ENCODE measurements at places on chromosomes 13 and 19.

DNA sequence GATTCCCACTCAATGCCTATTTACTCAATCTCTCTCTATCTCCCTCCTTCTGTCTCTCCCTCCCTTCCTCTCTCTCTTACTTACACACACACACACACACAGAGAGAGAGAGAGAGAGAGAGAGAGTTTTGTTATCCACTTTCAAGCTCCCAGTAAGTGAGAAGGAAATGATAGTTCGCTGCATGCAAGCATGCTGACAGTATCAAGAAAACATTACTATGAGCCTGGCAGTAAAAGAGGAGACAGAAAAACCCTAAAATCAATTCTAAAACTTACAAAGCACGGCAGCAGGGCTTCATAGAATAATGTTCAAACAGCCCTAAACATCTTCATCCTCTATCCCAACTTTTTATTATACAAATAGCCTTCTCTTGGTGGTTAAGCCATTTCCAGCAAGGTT is 171.9 kb downstream of the FOXO1 start:
- no peak for DNase-seq

DNA sequence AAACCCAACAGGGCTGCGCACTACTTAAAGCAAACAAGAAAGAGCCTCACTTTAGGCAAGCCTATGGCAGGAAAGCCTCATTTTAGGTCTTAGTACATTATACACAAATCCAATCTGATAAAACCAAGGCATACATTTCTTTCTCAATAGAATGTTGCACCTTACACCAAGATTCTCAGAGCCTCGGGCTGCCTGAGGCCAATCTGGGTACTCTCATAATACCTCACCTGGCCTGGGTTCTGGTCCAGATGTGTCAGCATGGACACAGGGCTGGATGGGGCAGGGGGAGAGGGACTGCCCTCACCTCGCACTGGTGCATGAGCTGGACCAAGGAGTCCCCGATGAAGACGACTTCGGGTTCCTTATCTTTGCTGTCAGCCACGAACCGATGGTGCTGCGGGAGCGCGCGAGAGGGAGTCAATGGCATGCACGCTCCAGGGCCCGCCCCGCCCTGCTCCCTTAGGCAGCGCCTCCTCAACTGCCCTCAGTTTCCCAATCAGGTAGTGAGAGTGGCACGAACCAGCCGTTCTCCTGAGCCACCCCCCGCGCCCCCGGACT is at the start of gene PRR19:
PRR19 (plus strand) TSS at position 487 of the 558 bp plus-strand sequence. CDS start 7,453 bp downstream, outside the sequence.
- DNase-seq = no peak

DNA sequence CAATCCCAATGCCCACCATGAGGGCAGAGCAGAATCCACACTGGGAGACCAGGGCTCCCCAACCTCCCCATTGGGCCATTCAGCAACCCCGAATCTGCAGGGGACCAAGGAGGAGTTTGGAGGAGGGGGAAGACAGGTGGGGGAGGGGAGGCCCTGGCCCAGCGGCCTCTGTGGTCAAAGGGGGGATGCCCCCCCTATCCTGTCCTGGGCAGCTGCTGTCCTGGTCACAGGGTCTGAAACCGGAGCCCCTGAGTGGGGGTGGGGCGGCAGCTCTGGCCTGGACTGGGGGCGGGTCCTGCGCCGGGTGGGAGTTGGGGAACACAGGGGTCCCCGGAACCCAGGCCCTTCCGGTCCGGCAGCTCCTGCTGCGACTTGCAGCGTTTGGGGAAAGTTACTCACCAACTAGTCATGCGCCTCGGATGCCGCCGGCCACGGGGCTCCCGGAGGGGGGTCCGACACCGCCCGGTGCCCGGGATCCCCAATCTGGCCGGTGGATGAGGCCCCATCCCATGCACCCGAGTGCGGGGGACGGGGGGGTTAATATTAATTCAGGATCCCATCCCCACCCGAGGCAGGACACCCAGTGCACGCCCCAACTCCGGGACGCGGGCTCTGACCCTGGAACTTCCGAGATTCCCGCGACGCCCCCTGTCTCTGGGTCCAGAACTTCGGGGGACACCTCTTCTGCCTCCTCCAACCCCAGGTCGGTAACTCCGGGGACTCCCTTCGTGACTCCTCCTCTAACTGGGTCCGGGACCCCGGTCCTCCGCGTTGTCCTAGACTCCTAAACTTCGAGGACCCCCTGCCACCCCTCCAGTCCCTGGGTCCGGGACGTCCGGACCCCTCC is 872 bp downstream of the HOMER3 start:
- DNase-seq = no peak

DNA sequence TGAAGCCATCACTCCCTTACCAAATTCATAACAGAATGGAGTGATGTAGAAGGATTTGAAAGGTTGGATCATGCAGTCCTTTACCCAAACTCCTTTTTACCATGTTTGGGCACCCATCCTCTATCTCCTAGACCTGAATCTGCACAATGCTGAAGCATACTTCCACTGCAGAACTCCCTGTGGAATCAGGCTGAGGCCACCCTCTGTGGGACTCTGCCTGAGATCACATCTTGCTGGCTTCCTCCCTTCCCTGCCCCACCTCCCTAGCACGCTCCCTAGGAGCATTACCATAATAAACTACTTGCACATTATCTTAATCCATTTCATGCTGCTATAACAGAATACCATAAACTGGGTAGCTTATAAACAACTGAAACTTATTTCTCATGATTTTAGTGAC is 68.4 kb upstream of the VSTM2B start:
- DNase-seq = no peak

DNA sequence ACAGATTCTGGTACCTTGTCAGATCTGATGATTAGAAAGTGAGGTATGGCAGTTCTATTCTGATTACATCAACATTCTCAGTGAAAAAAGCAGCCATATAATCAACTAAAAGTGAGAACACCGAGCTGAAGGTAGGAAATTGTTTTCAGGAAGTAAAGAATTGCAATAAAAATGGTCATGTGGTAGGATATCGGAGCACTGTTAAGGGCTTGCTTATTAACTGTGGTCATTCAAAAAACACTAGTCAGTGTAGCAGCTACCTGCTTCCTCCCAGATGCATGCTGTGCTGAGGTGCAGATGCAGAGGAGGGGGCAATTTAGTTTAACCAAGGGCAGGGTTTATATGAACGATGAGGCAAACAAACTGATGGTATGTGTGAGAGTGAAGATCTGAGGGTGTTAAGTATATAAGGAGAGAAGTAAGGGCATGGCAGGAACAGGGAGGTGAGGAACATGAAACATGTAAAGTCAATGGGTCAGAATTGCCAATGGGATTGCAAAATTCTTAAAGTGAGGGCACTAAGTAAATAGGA is 111.9 kb downstream of the DIAPH3 start:
- no peak for DNase-seq

DNA sequence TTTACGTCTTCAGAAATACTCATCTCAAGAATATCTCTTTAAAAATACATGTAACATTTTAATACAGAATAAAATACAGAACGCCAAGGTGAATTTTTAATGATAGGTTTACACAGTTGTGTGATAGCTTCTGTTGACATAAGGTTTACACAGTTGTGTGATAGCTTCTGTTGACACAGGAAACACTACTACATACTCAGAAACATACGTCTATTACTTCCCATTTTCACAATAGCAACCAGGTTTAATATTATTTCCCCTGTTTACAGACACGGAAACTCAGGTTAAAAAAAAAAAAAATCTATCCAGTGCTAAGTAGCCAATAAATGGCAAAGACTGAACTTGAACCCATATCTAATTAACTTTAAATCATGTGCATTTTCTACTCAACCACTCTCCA is 571.2 kb downstream of the LIG4 start:
- DNase-seq = no peak

DNA sequence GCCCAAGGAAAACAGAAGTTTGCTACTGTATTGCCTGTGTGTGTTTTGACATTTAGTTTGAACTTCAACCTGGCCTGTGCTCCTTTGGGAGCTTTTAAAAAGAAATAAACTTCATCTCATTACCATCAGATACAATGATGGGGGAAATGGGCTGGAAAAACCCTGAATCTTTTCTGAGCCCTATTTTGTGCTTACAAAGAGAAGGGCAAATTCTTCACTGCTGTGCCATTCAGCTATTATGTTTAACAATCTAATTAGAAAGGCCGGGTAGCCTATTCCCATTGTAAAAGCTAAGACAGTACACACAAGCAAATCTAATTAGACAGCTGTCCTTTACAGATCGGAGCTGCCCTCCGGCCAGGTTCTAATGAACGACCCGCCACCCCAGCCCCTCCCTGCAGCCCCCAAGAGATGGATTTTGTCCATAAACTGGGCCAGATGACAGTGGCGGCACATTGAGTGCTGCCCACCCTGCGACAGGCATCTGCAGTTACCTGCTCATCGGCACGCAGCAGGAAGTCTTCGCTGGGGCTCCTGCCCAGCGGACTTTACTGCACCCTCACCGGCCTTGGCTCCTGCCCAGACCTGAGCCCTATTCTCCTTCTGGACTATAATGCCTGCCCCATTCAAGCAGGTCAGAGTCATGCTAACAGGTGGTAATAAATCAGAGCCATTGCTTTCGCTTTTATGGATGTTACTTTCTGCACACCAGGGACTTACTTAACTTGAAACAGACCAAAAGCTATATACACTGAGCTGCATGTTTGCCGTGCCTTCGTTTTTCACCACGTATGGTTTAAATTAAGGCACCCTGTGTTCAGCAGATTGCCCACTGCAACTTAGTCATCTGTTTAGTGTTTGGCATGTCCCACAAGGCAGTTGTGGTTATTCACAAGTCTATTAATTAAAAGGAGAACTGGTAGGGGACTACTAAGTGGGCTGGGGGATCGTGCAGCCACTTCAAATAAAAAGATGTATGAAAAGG is 549.6 kb downstream of the FGF9 start:
- no peak for DNase-seq

DNA sequence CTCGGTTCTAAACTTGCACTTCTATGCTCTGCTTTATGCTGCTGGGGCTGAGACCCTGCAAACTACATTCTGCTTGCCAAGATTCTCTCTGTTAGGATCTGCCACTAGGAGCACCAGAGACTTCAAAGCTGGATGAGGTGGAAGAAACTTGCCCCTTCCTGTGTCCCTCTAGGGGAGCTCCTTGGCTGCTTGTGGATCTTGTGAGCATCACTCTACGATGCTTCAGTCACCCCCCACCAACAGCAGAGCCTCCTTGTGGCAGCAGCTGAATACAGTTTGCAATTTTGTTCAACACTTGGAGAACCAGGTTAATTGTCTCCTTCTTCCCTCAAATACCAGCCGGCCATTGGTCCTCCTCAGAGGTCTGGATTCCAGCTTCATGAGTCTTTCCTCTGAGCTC is 310.6 kb downstream of the FGF14 start:
- no peak for DNase-seq

- no peak for DNase-seq
These were observed 169.5 kb downstream of the NUFIP1 start for GRCh38 chr13:44819772-44820171.

DNA sequence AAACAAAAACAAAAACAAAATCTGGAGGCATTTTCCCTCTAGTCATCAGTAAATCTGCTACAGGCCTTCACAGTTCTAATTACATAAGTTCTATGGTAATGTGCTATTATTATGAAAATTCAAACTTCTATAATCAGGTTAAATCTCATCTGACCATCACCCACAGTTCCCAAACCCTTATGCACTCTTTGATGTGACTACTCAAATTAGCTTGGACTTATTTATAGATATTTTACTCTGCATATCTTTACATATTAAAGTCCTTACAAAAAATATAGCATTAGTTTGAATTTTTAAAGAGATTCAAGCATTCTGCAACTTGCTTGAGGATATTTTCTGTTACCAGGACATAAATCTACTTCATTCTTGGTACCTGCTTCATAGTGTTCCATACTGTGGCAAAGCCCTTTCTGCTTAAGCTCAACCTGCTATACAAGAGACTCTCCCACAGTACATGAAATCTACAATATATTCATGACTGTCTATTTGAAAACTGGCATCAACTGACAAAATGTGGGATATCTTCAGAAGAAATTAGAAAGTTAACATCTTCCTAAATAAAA is 22.9 kb downstream of the SMAD9 start:
- DNase-seq = no peak

- no peak for DNase-seq
These were observed 598 bp upstream of the LPAR2 start for GRCh38 chr19:19628501-19629134.

All from NCI-H446 (cell line).